SJSA1 (cell line): ENCODE measurements at places on chromosomes 6 and 20.

GRCh38 chr20:14698605-14699373 is 361.4 kb upstream of the FLRT3 start:
- no peak overlapping the region for H3K4me3 ChIP-seq
- H3K36me3 ChIP-seq = no peaks in the 10 kb centered on the region
- H3K4me1 ChIP-seq = no peaks in the 10 kb centered on the region
- no peaks in the 10 kb centered on the region for H3K27me3 ChIP-seq
- H3K27ac ChIP-seq = no peak overlapping the region

GRCh38 chr6:491233-491632 is 99.7 kb downstream of the IRF4 start:
- DNase-seq = no peak
- H3K27me3 ChIP-seq = no peaks in the 10 kb centered on the region
- no peak overlapping the region for H3K27ac ChIP-seq
- H3K4me1 ChIP-seq = no peaks in the 10 kb centered on the region
- peaks cover 47% of the 10 kb centered on the region for H3K36me3 ChIP-seq

DNA sequence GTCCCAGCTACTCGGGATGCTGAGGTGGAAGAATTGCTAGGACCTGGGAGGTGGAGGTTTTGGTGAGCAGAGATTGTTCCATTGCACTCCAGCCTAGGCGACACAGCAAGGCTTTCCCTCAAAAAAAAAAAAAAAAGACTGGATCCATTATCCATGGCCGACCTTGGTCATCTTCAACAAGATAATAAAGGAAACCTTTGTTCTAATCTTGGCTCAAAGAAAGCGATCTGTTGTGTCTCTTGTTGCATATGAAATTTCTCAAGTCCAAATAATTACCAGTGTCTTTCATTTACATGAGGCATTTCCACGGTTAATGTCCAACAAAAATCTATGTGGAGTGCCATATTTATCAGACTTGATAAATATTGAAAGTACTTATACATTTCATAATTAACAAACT is 23.7 kb upstream of the KIF16B start:
- no peak overlapping the region for H3K27ac ChIP-seq
- no peaks in the 10 kb centered on the region for H3K36me3 ChIP-seq
- H3K27me3 ChIP-seq = no peaks in the 10 kb centered on the region
- DNase-seq = no peak
- no peak overlapping the region for H3K4me3 ChIP-seq

DNA sequence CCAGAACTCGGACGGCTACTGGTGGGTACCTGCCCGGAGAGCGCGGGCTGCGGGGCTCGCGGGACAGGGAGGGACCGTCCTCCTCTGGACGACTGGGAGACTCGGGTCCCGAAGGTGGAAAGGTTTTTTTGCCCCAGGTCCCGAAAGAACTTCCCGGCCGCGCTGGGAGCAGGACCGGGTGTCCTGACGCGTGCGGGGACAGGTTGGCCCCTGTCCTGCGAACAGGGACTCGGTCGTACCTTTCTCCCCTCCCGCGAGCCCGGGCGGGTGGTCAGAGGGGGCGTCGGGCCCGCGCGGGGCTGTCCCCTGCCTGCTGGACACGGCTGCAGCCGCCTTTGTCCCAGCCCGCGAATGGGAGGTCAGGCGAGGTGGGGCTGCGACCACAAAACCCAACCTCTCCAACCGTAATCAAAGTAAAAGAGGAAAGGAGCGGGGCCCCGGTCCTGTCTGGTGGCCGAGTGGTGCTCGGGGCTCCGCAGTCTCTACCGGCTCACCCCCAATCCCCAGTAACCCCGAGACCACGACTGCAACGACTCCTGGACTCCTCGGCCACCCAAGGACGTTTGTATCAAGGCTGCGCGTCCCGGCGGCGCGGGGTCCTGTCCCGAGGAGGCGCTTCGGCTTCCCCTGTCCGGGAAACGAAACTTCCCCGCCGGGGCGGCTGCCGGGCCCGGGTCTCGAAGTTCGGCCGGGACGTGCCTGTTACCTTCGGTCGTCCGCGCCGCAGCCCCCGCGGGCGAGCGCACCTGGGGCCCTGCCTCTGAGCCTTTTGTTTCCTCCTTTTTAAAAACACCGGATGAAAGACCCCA is 798 bp downstream of the DSP start:
- H3K4me3 ChIP-seq = peak overlapping the region; percentile 29
- no peaks in the 10 kb centered on the region for H3K36me3 ChIP-seq

GRCh38 chr6:153613719-153614455 is 425.2 kb upstream of the OPRM1 start:
- DNase-seq = no peak
- H3K27ac ChIP-seq = no peak overlapping the region
- no peak overlapping the region for H3K4me3 ChIP-seq
- H3K36me3 ChIP-seq = no peaks in the 10 kb centered on the region
- no peaks in the 10 kb centered on the region for H3K4me1 ChIP-seq

- DNase-seq = no peak
- no peaks in the 10 kb centered on the region for H3K4me1 ChIP-seq
- no peaks in the 10 kb centered on the region for H3K36me3 ChIP-seq
- no peak overlapping the region for H3K4me3 ChIP-seq
- H3K27me3 ChIP-seq = no peaks in the 10 kb centered on the region
Measured at GRCh38 chr20:42756991-42757390, 432.7 kb downstream of the PTPRT start.

- H3K4me1 ChIP-seq = peaks cover 9% of the 10 kb centered on the region
- H3K27ac ChIP-seq = no peak overlapping the region
- no peak for DNase-seq
- no peaks in the 10 kb centered on the region for H3K27me3 ChIP-seq
- H3K4me3 ChIP-seq = no peak overlapping the region
Measured at GRCh38 chr6:21808551-21809242, 215.1 kb downstream of the SOX4 start.

DNA sequence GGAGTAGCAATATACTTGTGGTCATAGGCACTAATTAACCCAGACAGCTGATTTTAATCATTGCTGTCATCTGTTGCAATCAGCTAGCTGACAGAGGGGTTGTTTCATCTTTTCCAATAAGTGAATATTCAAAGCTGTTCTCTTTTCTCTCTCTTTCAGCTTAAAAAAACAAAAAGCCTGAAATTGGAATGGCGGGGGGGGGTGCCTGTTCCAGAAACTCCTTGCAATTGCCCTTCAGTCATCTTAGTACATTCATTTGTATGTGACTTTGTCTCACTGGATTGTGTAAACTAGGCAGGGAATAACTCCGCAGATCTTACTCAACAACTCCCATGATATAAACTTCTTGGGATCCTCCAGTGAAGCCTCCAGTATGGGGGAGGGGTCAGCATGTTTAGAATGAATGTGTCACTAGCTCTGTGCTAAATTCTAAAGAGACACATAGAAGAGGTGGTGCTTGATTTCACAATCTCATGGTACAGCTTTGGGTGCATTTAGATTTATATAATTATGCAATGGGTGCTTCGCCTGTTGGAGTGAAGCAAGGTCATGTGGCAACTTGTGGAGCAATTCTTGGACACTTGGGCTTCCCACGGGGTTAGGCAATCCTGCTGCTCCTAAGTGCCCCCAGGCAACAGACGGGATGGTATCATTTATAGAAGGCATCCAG is 40.1 kb downstream of the SLC24A3 start:
- H3K27me3 ChIP-seq = no peaks in the 10 kb centered on the region
- no peak overlapping the region for H3K27ac ChIP-seq
- peak; percentile 18 for DNase-seq
- no peak overlapping the region for H3K4me3 ChIP-seq
- no peaks in the 10 kb centered on the region for H3K4me1 ChIP-seq

GRCh38 chr6:103819509-103819908 is 1040.2 kb downstream of the HACE1 start:
- no peak overlapping the region for H3K4me3 ChIP-seq
- H3K27me3 ChIP-seq = no peaks in the 10 kb centered on the region
- no peaks in the 10 kb centered on the region for H3K4me1 ChIP-seq
- no peak for DNase-seq
